ENCODE measurements at places on chromosomes 16 and 17.

DNA sequence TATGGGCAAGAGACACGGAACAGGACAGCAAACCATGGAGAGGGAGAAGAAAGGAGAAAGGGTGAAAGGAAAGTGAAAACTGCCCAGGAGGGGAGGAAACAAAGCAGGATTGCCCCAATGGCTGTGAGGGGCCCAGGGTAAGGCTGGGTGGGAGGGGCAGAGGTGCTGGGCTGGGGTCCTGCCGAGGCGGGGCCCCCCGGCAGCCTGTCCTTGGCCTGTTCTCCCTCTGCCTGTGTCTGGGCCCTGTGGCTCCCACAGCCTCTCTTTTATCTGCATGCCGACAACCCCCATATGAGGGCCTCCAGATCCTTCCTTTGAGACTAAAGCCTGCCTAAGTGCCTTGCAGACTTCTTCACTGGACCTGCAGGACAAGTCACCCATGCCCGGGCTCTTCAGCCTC lies 15.5 kb downstream of the ZNHIT3 start:
- DNase-seq: no peak

DNA sequence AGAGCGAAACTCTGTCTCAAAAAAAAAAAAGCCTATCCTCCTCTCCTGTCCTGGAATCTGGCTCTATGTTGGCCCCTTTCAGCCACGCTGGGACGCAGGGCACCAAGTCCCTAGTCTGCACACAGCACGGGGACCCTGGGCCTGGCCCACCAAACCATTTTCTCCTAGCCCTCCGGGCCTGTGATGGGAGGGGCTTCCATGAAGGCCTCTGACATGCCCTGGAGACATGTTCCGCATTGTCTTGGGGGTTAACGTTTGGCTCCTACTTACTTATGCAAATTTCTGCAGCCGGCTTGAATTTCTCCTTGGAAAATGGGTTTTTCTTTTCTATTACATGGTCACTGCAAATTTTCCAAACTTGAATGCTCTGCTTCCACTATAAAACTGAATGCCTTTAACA lies 12.6 kb upstream of the GPT2 start:
- DNase-seq: no peak

GRCh38 chr16:51876934-51877333 lies 670.0 kb downstream of the TOX3 start:
- no peak for DNase-seq

- DNase-seq: no peak
Observed at GRCh38 chr16:55478827-55479429, at the start of gene MMP2. MMP2 (plus strand) TSS chr16:55479198; CDS start chr16:55479480, 282 bp downstream.

DNA sequence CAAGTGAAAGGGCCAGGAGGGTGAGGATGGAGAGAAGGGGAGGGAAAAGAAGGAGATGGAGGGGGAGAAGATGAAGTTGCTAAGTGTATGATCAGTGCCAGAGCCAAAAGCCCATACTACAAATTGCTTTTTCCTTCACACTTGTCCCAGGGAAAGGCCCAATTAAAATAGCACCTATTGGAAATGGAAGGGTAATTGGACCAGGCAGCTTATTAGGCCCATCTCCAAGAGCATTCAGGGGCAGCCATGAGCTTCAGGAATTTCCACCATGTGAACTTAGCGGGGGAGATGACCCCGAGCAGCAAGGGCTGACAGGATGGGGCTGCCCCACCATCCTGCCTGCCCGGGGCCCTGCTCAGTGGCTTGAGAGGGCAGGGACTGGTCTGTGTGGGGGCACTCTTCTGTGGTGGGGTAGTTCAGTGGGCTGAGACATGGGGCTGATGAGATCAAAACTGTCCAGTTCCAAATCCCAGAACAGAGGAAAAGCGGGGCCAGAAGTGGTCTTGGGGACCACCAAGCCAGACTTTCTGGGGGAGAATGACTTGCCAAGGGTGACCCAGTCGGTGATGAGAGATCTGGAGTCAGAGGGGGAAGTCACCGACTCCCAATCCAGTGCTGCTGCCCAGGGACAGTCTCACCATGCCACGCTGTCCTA lies 27.5 kb downstream of the GOSR2 start:
- no peak for DNase-seq

DNA sequence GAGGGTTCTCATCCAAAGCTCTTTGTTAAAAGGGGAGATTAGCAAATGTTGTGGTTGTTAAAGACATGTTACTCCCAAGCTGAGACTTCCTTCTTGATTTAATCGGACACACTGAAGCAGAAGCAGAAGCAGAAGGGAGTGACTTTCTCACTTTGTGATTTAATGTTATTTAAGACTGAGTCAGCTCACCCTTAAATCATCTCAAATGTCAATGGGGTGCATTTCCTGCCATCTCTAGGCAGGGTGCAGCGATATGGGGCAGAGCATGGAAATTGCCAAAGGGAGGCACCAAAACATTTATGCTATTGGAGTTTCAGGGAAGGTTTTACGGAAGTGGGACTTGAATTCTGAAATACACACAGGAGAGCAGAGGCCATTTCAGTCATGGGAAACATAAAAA lies 283.6 kb downstream of the ABCC12 start:
- DNase-seq: no peak

- no peak for DNase-seq
Observed at GRCh38 chr17:7437369-7437863, 1.9 kb upstream of the FGF11 start.

- no peak for DNase-seq
Observed at GRCh38 chr17:79989106-79989835, 46.4 kb downstream of the TBC1D16 start.

DNA sequence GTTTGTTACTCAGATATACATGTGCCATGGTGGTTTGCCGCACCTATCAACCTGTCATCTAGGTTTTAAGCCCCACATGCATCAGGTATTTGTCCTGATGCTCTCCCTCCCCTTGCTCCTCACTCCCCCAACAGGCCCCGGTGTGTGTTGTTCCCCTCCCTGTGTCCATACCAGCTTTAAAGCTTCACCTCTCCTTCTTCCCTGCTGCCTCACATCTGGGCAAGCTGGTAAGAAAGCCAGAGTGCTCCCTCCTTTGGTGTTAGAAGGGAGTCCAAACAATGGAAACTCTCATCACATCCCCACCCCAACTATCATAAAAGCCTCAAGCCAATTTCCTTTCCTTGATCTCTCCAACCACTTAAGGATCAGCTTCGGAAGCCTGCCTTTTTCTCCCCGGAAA lies 1115.6 kb upstream of the GOT2 start:
- DNase-seq: no peak

- no peak for DNase-seq
Observed at GRCh38 chr17:6571452-6571781, 15.1 kb upstream of the PITPNM3 start.

- DNase-seq: no peak
Observed at GRCh38 chr17:35467824-35468223, 19.3 kb upstream of the SLFN13 start.

- DNase-seq: peak; percentile 34
Observed at GRCh38 chr16:87963400-87963799, 12.2 kb downstream of the BANP start.

DNA sequence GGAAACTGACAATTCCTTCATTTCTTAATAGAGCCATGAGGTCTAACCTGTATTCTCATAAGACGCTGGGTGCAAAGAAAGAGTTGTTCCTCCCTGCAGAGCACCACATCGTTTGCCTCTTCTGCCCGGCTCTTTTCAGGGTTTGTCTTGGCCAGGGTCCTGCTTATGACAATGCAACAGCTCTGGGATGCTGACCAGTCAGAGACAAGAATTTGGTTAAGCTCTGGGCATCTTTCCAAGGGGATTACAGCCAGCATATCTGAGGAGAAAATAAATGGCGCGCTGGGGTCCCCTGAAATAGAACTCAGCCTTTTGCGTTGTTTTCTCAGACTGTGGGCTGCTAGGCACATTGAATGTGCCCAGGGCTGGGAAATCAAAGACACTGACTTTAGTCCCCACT lies 128.6 kb downstream of the SHISA6 start:
- no peak for DNase-seq

GRCh38 chr16:58510097-58510775 lies 5.1 kb upstream of the SETD6 start:
- no peak for DNase-seq

- no peak for DNase-seq
Observed at GRCh38 chr17:63780928-63781327, 7.0 kb downstream of the DDX42 start.

GRCh38 chr16:72120026-72120425 lies 26.4 kb downstream of the DHX38 start:
- no peak for DNase-seq

GRCh38 chr17:54793271-54793670 lies 107.4 kb upstream of the TOM1L1 start:
- no peak for DNase-seq

- DNase-seq: no peak
Observed at GRCh38 chr16:15539197-15539596, 103.8 kb downstream of the MARF1 start.

Measured in kidney epithelial cell (primary cell).